Neuronal stem cell (in vitro differentiated cells): ENCODE measurements at places on chromosomes 13 and 19.

DNA sequence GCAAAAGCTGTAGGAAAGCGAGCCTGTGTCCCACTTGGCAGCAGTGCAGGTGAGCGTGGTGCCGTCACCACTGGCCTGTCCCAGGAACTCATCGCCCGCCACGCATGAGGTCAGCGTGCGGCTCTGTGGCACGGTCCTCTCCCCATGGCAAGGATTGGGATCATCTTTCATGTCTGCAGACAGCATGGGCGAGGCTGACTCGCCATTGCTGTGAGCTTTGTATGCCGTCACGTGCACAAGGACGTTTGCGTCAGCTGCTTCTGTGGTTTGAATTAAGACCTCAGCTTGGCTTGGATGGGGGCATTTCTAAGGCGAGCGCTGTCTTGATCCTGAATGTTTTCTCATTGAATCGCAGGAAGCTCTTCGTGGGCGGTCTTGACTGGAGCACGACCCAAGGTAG is 9.8 kb downstream of the DAZAP1 start:
- DNase-seq: no peak

DNA sequence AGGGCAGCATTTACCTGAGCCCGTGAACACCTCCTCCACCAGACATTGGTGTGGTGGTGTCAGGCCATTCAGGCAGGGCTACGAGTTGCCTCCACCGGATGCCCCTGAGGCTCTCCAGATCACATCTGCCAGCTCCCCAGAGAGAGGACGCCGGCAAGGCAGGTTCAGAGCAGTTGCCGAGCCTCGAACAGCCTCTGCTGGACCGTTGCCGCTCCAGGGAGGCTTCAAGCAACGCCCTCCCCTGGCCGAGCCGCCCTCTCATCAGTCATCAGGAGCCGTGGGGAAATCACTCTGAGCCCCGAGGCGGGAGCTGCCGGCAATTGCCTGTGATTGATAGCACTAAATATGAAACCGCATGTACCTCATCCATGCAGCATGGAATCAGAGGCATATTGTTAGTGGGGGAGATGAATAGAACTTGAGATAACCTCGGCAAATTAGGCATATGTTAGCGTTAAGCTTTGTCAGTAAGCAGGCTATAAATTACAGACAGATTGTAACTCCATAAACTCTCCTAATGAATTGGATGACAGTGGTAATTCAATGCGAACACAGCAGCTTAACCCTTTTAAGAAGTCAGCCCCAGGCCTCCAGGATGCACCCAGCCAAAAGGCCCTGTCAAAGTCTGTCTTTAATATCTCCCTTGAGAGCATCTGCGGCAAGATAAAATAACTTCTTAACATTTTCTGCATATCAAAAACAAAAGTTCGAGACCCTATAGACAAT is 29.8 kb upstream of the SPACA7 start:
- DNase-seq: no peak

GRCh38 chr19:47331931-47332547 is at the start of gene C5AR2:
Gene C5AR2, plus strand, starts transcription at chr19:47332175. Its CDS starts 8,625 bp downstream, at chr19:47340800.
- no peak for DNase-seq

- no peak for DNase-seq
Observed at GRCh38 chr19:18361646-18362045, 21.2 kb downstream of the PGPEP1 start.

DNA sequence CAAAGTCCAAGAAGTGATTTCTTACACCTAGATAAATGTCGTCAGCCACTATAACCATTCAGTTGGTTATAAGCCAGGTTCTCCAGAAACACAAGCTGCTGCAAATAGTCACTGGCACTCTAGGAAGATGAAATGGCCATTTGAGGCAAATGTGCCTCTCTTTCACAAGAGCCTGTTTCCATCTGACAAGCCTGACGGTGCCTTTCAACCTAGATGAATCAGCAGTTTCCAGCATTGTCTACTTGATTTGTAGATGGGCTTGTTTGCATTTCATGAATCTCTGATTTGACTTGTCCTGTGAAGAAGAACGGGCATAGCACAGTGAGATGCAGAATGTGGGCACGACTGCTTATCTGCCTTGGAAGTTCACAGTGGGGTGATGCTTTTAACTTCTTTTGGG is 327.2 kb downstream of the LMO7 start:
- no peak for DNase-seq

DNA sequence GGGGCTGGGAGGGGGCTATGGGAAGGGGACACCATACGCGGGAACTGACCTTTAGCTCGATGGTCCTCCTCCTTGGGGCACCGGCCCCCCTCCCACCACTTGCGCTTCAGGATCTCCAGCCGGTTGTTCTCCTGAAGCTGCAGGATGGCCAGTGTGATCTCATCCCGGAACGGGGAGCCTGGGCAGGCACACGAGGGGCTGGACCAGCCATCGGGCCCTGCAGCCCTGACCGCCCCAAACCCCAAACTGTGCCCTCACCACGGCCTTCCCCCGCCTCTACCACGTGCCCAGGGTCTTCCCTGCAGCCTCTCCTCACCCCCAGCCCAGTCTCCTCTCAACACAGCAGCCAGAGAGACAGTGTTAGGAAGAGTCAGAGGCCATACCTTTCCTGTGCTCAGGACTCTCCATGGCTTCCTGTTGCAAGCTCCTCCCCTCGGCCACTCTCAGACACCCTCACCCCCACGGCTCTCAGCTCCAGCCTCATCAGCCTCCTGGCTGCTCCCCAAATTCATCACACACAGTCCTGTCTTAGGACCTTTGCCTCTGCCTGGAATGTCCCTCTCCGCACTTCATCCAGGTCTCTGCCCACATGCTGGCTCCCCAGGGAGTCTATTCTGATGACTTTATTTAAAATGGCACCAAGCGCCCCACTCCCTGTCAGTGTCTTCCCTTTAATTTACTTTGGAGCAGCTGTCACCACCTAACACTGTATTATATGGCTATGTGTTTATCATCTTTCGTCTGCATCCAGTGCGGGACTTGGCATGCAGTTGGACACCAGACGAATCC is 9.7 kb upstream of the ATP1A3 start:
- no peak for DNase-seq

DNA sequence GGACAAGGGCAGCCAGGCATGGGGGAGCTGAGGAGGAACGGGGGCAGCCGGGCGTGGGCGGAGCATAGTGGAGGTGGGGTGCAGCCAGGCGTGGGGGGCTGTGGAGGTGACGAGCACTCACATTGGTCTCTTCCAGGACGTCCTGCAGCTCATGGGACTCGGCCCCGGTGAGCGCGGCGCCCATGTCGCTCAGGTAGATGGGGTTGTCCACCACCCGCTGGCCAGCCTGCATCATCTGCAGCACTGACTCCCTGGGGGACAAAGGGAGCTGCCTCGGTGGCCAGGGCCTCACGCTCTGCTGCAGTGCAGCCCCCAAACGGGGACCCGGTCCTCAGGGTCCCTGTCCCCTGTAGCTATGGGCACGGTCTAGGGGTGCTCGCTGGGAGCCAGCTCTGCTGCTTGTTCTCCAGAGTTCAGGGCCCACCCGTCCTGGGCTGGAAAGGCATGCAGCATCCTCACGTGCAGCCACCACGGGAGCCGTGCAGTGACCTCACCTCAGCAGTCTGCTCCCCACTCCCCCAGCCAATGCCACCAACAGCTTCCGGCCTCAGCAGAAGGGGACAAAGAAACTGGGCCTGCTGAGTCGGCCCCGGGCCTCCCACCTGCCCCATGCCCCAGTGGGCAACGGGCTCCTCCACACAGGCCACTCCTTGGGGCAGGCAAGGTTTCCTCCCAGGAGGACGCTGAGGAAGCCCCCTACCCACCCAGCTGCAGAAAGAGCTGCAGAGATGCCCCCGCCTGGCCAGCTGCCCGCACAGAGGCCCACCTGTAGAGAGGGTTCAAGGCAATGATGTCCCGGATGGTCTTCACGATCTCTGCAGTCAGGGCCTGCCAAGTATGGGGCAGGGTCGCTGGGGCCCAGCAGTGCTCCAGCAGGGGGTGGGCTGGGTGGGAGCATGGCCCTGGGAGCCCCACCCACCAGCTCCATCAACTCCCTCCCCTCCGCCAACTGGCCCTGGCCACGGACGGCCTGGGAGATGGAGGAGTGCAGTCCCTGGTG is 12.1 kb downstream of the LONP1 start:
- DNase-seq: no peak

GRCh38 chr13:36353001-36353400 is 6.8 kb upstream of the SPART start:
- no peak for DNase-seq

DNA sequence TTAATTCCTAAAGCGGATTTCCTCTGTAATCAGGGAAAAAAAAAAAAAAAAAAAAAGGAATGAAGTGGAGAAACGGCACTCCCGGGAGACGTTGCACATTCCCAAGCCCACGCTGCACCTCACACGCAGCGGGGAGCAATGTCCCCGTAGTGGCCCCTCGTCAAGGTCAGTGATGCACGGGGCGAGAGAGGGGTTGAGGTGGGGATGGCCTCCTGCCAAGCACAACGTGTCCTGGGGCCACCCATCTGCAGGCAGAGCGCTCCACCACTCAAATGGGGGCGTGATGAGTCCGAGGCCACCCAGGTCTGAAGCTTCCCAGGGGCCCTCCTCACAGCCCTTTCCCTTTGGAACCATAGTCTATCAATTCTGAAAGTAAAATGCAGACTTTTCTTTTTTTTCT is 15.1 kb downstream of the PLK5 start:
- DNase-seq: no peak

- no peak for DNase-seq
Observed at GRCh38 chr13:31764556-31764955, 25.2 kb downstream of the RXFP2 start.

DNA sequence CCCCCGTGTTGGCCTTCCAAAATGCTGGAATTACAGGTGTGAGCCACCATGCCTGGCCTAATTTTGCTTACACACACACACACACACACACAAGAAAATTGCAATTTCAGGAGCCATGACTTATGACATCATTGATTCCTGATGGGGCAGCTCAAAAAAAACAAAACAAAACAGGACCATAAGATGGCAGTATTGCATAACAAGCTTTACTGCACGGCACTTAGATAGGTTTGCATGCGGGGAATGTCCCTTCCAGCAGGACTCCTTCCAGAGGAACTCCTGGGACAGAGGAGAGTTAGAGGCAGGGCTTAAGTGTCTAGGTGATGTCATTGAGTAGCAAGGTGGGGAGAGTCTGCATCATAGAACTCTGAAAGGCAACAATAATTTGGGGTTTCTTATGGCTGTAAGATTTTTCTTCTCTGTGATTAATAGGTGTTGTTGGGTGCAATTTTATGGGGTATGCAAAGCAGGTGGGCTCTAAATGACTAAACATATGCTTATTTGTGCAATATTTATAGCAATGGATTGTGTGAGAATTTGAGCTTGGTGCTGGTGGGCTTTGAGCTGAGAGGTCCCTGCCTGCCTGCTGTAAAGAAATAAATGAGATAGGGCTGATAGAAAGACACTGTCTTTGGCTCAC is 9.0 kb upstream of the ACSBG2 start:
- no peak for DNase-seq

DNA sequence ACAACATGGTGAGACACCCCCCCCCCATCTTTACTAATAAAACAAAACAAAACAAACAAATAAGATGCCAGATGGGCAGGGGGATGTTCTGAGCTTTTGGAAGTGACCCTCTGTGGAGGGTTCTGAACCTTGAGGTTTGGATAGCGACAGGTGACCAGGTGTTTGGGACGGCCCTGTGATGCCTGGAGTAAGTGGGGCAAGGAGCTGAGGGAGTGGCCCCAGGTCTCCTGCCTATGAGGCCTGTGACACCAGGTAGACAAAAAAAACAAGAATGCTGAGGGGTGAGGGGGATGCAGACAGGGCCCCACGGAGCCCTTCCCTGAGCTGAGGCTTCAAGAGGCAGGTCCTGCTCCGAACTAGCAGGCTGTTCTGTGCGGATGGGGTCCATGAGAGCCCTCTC is 9.2 kb downstream of the ADGRE2 start:
- no peak for DNase-seq

DNA sequence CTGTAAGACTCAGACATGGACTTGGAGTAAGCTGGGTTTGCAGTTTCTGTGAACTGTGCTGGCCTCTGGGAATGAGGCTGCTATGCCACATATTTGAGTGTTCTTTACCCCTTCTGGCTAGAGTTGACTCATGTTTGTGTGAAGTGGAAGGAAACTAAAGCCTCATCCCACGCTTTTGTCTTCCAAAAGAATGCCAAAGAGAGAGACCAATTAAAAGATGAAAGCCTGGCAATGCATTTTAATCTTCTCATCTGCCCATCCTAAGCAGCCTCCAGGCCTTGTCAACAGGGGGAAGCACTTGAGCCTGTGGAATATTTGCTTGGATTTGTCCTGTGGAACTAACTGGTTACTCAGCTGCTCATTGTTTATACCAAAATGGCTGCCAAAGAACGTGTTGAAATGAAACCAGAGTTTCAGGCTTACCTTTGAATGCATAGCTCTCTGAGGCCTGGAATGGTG is 49.1 kb downstream of the LMO7 start:
- DNase-seq: peak; percentile 6
